ENCODE measurements at places on chromosomes 12 and 14.

GRCh38 chr12:39435531-39435930, 7.4 kb downstream of the KIF21A start:
- DNase-seq = no peak

GRCh38 chr12:64743206-64743605, 16.0 kb downstream of the GNS start:
- DNase-seq = no peak

- DNase-seq = no peak
Observed at GRCh38 chr14:68233101-68233784, 413.7 kb downstream of the RAD51B start.

DNA sequence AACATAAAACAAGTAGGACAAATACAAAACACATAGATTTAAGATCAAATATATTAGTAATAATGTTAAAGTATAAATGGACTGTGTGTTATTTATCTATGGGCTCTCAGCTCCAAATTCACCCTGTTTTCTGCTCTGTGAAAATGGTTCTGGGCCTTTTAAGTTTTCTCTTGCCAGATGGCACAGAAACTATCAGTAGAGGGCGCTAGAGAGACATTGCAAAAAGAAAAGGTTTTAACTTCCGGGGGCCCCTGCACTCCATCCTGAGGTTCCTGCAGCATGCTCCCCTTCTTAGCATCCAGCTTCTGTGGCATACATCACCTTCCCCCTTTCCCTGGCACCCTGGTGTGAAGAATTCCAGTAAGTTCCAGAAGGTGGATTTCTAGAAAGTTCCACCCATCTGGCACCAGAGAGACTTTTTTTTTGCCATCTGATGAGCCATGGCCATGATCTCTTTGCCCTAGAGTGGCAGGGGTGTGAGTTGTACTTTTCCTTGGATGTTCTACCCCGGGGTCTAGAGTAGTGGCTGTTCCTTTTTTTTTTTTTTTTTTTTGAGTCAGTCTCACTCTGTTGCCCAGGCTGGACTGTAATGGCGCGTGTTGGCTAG, 29.3 kb downstream of the ZCRB1 start:
- DNase-seq = no peak

GRCh38 chr12:48012070-48012469, 7.8 kb upstream of the COL2A1 start:
- DNase-seq = no peak

Data from stimulated activated CD4-positive, alpha-beta T cell treated with anti-CD3 and anti-CD28 coated beads, TNF-alpha, amount 100 ng/mL, for 48 hours (primary cell).